ENCODE measurements at places on chromosomes 2 and 18.
A peak's percentile ranks its signal among the peaks of the same experiment; 100 is the strongest.

- peak; percentile 64 for DNase-seq
Observed at GRCh38 chr2:42810971-42811811, 18.8 kb upstream of the HAAO start.

DNA sequence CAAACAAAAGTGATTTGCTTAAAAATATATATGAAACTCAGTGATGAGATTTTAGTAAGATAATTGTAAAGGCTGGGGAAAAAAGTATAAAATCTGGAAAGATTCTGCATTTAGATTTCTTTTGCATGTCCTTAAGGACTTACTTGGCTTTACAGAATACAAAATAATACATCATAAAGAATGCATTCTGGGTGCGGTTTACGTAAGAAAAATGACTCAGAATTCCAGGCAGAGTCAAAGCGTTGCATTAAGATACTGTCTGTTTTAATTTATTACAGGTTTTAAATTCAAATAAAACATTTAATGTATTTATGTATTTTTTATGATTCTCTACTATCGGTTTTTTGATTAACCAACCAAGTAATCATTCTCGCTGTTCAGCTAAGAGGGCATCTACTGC is 178.0 kb downstream of the SH3BP4 start:
- peak; percentile 61 for DNase-seq

- DNase-seq, result no peak
Observed at GRCh38 chr2:36577884-36578283, 20.1 kb downstream of the FEZ2 start.

GRCh38 chr2:102401456-102401855 is 21.5 kb upstream of the IL18RAP start:
- no peak for DNase-seq

DNA sequence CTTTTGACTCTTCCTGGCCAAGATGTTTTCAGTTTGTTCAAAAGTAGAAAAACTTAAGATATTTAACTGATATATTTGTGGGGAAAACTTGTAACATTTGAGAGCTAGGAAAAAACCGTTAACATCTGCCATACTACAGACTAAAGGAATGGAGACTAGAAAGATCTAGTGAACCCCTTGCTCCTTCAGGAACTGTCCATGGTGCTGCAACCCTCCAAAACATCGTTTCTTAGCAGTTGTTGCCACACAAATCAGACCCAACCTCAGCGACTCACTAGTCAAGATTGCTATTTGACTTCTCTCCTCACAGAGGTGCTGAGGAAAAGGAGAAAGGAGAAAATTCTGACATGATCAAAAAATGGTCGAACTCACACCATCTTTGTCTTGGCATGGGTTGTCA is 393.8 kb upstream of the LYPD1 start:
- DNase-seq, result peak; percentile 38

GRCh38 chr18:64330931-64331330 is 182.0 kb upstream of the LINC00305 start:
- DNase-seq, result no peak

DNA sequence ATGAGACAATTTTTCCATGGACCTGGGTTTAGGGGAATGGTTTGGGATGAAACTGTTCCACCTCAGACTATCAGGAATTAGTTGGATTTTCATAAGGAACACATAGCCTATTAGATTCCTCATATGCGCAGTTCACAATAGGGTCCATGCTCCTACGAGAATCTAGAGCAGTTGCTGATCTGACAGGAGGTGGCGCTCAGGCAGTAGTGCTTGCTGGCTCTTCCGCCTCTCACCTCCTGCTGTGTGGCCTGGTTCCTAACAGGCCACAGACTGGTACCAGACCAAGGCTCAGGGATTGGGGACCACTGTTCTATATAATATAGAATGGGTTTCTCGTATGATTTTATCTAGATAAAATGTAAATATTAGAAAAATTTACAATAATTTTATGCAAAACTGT is 338.7 kb downstream of the CPS1 start:
- no peak for DNase-seq

GRCh38 chr18:41875094-41875780 is 79.8 kb upstream of the PIK3C3 start:
- peak; percentile 71 for DNase-seq

DNA sequence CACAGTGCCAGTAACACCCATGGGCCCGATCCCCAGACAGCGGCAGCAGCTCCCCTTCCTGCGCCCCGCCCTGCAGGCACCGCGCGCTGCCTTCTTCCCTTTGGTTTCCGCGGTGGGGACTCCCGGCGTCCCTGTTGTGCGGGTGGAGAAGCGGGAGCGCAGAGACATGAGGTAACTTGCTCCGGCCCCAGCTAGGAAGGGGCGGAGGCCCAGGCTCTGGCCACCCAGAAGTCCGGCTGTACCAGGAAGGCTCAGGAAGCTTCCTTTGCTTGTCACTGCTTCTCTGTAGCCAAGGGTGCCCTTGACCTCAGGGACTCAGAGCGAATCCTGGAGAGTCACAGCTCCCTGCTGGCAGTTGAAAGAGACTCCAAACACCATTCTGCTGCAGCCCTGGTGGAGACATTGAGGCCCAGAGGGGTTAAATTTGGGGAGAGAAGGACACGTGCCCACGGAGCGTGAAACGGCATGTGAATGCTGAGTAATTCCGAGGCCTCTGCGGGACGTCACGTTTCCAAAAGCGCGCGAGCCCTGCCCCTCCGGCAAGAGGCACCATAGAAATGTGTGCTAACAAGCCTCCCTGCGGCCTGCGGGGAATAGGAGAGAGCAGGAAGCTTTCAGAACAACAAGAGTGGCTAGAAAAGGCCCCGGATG is 6.7 kb upstream of the ADCY3 start:
- peak; percentile 31 for DNase-seq

DNA sequence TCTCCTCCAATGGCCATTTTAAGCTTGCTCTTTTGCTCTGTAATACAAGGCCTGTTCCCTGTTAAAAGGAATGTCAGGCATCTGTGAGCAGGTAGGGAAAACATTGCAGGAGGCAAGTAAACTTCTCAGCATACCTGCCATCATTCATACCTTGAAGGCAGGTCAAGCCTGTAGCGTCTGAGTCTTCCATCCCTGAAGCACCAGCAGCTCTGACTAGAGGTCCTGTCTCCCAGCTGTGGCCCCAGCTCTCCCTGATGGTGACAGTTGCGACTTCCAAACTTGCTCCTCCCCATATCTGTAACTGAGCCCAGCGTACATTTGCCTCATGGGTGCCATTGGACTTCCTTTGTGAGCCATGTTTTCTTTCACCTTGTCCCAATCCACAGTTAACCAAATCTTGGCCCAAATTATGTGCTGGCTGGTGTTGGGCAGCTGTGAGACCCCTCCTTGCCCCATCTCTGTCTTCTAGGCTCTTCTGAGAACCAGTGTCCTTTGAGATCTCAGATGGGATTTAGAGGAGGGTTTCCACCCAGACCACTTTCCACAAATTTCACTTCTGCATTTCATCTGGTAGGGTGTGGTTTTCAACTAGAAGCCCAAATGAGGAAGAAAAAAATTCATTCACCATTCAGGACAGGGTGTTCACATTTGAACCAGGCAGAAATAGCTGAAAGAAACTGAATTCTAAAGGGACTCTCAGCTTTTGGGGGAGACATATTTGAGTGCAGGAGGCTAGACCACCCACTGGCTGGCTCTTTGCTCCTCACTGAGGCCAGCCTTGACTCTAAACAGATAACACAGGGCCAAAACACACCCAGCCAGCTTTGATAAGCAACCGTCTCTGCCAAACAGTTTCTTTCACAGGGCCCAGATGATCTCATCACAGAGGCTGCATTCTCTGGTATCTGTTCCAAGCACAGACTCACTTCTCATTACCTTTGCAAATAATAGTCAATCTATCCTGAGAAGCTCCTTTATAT is 66.4 kb upstream of the MSH2 start:
- peak; percentile 47 for DNase-seq

DNA sequence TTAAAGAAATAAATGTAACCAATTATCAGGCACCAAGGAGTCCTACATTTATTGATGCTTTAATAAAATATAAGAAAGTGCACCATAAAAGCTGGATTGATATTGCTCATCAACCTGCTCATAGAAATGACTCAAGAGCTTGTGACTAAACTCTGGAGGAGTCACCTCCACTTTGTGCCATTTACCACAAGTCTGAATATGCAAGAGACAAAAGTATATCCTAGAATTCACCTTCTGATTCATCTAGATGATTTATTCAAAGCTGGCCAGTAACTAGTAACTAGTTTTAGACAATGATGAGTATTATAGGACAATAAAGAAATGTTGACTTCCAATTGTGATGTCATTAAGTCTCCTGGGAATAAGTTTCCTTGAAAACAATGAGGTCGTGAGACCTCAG is 146.0 kb upstream of the SOX11 start:
- peak; percentile 6 for DNase-seq

Data from iris pigment epithelial cell (primary cell).